ENCODE measurements at places on chromosomes 3 and 15.

DNA sequence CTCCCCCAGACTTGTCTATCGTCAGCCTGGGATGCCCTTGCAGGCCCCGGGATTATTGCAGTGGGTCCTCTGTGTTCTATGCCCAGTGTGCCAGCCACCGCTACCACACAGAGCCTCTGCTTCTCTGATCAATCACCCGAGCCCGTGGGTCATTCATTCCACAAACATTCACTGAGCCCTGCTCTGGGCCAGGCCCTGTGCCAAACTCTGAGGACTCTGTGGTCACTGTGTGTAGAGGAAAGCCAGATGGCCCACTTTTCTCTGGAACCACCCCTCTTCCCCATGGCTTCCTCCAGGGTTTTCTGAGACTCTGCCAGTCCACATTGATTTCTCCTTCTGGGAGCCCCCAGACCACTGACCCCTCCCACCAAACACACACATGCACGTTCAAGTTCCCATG, 55.5 kb downstream of the BSN start:
- no peak for DNase-seq

DNA sequence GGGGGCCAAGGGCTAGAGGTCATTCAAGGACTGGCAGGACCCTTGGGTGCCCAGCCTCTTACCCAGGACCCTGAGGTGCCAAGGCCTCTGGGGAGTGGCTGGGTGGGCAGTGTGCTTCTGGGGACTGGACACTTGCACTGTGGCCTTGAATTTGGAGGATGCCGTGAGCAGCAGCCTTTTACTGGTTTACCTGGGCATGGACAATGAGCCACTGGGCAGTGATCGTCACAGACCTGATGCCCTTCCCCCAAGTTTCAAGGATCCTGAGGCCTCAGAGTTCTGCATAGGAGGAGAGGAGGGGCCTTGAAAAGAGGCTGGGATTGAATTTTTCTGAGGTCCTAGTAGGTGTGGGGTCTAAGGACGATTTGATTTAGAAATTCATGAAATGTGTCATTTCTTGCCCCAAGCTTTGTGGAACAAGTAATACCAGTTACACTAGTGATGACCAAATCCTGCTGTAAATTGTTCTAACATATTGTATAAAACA, 146.1 kb upstream of the TPM1 start:
- DNase-seq, result no peak

GRCh38 chr15:58559904-58560588, 128.3 kb downstream of the LIPC start:
- no peak for DNase-seq

DNA sequence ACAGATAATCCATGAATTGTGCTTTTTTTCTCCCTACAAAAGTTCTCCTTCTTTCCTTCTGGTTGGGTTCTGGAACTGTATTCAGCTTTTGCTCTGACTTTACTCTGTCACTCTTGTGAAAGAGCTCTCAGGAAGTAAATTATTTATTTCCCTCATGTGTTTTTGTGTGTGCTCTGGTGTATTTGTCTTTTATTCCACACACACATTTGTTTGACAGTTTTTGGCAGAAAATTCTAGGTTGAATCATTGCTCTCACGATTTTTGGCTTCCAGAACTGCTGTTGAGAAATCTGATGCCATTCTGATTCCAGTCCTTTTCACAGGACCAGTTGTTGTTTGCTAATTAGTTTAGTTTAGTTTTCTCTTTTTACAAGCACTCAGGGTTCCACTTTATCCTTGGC, 172.8 kb downstream of the PLCH1 start:
- no peak for DNase-seq

- no peak for DNase-seq
Measured at GRCh38 chr3:144375088-144375487, 403.5 kb downstream of the DIPK2A start.

DNA sequence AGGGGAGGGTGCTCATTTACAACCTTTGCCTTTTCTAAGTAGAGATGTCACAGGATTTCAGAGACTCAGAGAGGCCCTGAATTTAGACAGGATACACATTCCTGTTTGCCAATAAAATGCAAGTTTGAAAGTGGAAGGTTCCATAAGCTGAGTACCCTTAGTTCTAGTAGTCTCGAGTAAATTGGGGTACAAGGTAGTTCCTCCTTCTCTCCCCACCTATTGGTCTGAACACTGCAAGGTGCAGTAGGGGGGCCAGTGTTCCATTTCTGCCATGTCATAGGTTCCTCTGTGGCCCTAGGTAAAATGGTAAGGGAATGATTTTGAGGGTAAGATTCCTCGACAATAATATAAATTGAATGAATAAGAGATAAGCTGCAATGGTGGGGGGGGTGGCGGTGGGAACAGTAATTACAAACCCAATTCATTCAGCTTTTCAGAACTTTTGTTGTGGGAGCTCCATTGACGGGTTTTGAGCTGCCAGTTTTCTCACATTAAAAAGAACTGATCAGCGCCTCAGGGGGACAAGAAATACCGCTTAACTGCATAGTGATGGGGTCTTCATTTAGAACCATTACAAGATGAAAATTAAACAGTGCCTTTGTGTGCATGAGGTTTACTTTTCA, 5.9 kb downstream of the SOX2 start:
- DNase-seq, result no peak

DNA sequence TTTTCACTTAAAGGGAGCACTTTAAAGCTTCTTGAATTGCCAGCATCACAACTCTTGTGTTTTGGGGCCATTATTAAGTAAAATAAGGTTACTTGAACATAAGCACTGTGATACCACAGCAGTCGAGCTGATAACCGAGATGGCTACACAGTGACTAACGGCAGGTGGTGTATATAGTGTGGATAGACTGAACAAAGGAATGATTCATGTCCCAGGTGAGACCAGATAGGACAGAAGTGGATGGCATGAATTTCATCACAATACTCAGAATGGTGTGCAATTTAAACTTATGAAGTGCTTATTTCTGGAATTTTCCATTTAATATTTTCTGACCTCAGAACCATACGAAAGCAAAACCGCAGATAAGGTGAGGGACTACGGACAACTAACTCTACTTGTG, 40.2 kb downstream of the PBRM1 start:
- DNase-seq, result no peak

DNA sequence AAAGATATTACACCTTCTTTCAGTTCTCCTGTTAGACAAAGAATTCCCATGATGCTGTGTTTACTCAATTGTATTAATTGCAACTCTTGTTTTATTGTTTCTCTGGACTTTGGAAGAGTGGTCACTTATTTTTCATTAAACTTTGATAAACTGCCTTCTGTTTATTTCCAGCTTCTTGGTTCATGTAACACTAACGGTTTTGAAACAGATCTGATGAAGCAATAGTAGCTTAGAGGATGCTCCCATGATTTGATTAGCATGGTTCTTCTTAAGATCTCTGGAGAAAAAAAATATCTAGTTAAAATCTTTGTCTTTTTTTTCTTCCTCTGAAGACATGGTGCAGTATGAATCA, 90.1 kb downstream of the FNDC3B start:
- no peak for DNase-seq

- no peak for DNase-seq
Measured at GRCh38 chr3:45297331-45297730, 71.2 kb upstream of the TMEM158 start.

- no peak for DNase-seq
Measured at GRCh38 chr3:167406876-167407492, 26.9 kb upstream of the ZBBX start.

DNA sequence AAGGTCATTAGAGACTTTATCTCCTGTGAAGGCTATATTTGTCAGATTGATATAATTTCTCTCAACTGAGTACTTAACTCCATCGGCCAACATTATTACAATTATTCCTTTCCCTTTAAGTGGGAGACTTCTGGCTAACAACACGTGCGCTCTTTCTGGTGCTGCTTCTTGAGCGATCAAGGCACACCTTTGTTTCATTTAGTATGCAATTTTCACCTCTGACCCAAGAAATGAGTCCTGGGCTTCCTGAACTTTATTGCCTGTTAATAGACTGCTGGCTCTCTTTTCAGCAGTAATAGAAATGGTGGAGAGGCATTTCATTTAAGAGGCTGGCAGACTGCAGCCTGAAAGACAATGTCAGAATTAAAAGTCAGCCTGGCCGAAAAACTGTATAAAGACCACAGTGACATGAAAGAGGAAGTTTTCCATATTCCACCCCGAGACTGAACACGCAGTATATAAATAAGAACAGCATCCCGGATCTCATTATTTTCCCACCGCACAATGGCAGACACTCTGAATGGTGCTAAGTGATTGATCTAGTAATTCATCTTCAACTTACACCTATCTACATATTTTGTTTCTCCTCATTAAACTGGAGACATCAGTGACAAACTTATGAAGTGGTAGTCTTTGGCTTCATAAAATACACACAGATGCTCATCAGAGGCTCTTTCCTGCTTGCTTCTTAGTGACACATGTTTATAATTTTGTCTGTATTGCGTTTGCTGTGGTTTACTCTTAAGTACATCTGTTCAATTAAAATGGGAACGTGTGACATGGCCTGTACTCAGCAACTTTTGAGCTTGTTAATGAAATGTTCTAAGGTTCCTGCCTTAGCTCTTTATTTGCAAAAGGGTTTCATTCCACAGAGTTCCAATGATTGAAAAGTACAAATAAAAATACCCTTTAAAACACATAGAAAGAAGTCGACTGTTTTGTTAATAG, 299.9 kb downstream of the MECOM start:
- no peak for DNase-seq

DNA sequence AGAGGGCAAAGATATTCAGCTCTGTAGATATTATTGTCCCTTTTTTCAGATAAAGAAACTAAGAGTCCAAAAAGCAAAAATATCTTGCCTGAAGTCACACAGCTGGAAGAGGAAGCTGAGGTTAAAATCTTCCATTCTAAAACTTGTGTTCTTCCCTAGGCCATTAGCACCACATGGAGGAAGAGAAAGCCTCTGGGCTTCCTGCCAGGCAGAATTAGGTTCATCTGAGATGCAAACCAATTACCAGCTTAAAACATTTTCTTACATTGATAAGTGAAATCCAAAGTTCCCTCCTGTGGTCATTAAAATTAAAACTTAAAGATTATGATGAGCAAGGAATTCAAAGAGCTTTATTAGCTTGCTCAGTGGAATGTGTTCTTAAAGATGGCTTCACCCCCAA, 235.3 kb upstream of the SETMAR start:
- DNase-seq, result no peak

GRCh38 chr3:52835766-52836470, 1.1 kb upstream of the MUSTN1 start:
- no peak for DNase-seq

DNA sequence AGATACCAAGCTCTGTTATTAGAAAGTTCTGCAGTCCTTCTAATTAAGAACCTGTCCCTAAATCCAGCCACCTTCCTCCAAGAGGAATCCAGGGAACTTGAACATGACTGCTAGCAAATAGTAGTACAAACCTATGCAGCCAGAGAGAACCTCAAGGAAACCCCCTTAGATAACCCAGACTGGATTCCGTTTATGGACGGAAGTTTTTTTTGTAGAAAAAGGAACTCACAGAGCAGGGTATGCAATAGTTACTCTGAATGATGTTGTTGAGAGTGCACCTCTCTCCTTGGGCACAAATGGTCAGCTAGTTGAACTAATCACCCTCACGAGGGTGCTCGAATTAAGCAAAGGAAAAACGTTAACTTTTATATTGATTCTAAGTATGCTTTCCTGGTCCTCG, 40.8 kb downstream of the TM4SF18 start:
- no peak for DNase-seq

DNA sequence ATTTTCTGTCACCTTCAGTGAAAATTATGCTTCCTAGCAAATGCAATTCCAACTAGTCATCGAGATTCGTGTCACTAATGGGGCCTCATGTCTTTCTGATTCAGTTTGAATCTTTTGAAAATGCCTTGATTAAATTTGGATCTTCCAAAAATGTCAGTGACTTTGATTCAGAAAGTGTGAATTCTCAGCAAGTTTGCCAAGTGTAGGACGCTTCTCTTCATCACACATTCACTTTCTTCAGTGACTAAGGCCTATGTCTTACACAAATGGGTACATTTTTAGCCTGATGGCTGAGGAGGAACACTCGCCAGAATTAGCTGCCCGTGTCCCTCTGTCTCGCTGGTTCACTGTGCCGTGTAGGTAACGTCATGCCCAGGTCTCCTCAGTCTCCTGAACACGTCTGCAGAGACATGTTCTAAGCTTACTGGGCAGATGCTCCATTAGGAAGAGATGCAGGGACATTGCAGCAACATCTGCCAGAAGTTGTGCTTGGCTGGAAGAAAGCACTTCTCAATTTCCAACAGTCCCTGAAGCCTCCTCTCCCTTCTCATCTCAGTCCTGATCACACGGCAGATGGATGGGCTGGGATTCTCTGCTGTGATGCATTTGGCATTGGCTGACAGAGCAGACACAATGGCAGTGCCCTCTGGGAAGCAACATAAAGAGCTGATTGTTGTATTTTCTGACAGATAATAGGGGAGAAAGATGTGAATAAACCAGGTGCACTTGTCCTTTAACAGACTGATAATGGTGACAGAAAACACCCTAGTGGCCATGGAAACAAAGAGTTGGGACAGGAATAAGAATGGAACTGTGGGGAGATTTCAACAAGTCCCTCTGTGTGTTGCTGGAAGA, 29.1 kb upstream of the LYZL4 start:
- no peak for DNase-seq

DNA sequence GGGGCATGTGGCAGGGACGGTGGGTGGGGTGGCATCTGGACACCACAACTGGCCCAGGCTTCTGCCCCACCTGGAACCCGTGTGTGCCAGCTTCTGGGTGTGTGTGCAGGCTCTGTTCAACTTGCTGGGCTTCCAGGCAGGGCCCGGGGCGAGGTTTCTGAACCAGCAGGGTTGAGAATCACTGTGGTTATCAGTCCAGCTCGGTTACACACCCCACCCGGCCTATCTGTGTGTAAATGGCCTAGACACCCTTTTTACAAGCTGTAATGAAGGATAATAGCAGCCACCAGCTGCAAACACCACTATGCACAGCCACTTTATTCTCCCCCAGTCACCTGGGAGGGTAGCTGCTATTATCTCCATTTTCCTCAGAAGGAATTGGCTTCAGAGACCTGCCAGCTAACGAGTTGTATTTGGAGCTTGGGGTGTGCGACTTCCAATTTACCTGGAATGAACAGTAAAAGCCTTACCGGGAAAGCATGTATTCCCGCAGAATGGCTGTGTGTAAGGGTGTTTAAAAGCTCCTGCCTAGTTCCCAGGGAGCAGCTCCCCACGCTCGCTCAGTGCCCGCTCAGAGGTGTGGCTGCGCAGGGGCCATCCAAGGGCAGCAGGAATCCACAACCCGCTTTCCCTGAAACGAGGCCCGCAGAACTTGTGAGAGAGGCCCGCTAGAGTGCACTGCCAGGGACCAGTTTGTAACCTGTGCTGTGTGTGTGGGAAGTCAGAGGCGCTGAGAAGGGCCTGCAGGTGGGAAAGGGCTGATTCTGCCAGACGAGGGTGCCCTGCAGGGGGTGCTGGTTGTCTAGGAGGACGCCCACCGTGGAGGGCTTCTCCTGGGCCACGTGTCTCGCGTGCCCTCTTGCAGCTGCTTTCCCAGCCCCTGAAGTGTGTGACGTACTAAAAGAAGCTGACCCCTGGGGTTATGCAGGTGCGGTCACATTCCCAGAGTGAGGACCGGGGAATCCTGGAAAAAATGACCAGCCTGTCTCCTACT, 83.5 kb downstream of the C3orf70 start:
- DNase-seq, result no peak

DNA sequence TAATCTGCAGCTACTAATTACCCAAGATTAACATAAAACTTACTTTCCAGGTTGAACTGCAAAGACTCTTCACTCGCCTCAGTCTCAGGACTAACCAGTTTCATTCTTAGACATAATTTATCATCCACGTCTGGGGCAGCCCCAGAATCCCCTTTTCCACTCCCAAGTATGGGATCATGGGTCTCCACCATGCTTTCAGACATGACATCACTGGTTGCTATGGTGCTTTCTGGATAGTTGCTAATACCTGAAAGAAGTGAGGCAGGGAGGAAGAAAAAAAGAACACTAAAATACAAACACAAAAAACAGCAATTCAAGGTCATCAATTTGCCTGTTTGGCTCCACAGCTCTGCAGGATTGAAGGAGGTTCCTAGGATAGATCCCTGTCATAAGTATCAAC, 46.6 kb downstream of the TP53BP1 start:
- no peak for DNase-seq

Data from central memory CD4-positive, alpha-beta T cell (primary cell).